ENCODE measurements at places on chromosomes 7 and 10.

DNA sequence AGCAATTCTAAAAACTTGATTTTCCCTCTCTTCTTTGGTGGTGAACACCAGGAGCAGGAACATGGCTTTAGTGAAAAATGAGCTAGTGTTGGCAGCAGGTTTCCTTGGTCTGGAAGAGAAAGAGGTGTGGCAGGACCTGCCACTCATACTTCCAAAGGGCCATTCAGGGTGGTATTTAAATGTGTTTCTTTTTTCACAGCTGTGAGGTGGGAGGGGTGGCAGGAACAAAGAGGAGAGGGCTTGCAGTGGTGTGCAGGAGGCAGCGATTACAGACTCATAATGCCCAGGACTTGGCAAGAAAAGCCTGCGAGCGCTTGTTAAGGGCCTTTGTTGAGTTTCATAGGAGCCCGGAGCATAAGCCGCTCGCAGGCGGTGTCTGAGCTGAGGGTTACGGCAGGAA, 36.8 kb downstream of the WIPF3 start:
- DNase-seq: no peak

- no peak for DNase-seq
Measured at GRCh38 chr7:101113836-101114235, 13.1 kb upstream of the SERPINE1 start.

DNA sequence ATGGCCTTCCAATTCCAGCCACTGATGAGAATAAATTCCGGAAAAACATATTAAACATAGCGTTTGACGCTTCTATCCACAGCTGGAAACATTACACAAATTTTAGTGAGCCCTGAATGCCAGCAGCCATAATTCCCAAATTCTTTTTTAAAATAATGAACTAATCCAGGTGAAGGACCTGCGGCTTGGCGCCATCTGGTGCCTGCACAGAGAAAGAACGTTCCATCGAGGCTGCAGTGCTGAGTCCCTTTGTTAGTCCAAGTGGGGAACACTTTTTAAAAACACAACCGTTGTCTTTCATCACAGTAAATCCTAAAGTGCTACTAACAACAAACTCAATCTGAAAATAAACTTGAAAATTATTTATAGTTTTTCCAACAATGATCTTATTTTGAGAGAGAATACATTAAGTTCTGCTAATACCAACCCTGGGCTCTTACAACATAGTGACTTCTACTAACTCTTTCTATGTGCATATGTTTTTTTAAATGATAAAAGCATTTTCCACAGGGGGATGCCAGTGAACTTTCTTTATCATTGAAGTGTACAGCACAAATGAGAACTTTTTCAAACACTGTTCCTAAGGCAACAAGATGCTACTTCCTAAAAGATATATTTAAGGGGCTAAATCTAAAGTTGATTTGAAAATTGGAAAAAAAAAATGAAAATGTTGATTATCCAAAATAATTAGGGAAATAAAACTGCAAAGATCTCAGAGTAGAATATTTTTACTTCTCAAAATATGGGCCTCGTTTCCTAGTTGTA, 166.9 kb upstream of the RNF32 start:
- peak; percentile 46 for DNase-seq

- DNase-seq: no peak
Measured at GRCh38 chr10:73859428-73859783, 14.9 kb downstream of the CAMK2G start.

GRCh38 chr7:35691366-35691765, 3.6 kb downstream of the HERPUD2 start:
- no peak for DNase-seq

DNA sequence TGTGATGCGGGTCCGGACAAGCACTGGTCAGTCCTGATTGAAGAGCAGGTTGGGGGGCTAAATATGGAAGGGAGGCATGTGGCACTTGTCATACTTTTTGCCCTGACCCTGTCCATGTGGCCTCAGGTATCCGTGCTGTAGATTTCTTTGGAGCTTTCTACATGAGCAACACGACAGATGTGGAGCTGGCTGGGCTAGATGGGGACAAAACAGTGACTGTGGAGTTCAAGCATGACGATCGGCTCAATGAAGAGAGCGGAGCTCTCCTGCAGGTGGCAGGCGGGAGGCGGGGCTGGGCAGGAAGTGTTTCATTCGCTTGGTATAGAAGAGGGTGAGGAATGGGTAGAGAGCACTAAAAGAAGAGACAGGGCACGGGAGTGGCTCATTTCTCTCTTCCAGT, 13.0 kb upstream of the CHCHD1 start:
- no peak for DNase-seq

DNA sequence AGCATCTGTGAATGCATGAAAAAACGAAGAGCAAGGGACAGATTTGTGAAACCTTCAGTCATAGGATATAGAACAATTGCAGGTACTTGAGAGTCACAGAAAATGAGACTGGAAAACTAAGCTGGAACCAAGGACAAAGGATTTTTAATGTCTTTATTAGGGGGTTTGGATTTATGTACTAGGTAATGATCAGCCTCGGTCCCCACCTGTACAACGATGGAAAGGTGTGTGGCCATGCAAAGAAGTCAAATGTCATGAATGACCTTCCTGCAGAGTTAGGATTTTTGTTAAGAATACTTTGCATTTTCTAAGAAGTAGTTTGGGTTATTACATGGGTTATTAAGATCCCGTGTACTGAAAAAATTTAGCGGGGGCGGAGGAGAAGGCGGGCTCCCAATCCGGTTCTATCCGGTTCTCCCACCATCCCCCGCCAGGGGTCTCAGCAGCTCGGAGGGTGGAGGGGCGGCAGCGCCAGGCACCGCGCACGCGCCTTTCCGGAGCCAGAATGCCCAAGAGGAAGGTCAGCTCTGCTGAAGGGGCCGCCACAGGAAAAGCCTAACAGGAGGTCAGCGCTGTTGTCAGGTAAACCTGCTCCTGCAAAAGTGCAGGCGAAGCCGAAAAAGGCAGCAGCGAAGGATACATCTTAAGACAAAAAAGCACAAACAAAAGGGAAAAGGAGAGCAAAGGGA, 327.5 kb upstream of the PLXDC2 start:
- DNase-seq: peak; percentile 11

DNA sequence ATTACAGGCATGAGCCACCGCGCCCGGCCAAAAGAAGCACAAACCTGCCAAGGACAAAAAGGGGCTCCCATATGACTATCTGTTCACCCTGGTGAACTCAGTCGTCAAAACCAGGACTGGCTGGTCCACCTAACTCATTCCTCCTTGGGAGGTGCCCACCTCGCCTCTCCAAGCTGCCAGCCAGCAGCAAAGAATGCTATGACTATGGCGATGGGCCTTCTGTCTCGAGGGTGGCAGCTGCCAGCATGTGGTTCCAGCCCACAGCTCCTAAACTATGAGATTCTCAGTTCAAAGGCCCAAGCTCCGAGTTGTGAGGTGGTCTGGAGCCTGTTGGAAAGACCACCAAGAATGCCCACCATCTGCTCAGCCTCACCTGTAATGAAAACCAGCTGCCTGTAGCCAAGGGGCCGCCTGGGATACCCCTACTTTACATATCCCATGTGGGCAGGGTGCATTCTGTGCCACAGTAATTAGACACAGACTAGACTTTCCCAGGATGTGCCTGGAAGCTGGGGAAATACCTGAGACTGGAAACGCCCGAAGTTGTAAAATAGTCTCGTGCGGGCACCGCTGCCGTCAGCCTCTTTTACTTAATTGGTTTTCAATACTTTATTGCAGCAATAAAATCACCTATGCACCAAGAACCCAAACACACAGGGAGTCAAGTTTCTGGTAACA, 71.1 kb downstream of the ZRANB1 start:
- no peak for DNase-seq

DNA sequence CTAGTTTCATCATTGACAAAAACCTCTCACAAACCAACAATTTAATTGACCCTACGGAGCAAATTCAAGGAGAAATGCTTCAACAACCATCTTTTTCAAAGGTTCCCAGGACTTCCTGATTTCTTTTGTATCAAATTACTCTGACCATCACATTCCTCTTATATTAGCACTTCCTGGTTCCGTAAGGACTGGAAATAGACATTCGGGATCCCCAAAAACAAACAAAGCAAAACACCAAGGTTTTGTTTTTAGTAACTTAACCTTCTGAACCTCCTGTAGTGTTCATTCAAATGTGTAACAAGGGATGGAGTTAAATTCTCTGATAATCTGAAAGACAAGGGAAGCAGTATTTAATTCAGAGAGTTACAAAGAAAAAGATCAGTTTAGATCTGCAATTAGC, 387.6 kb upstream of the NRP1 start:
- DNase-seq: no peak

DNA sequence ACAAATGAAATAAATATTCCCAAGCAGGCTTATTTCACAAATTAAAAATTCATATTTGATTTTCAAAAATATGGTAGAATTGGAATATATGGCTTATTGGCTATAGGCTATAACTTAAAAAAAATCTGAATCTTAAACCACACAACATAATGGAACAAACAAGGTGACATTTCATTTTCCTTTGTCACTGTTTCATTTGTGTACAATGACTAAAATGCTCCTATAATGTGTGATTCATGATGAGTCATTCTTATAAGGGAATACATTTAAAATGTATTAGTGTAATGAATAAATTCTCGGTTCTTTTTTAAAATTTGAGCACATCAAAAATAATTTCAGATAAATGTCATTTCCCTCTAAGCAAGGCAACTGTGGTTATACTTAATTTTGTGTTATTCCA, 148.0 kb upstream of the ANK3 start:
- no peak for DNase-seq

GRCh38 chr10:120582753-120583152, 125.7 kb downstream of the PLPP4 start:
- DNase-seq: no peak

Data from AML-193 (cell line).